ENCODE measurements at places on chromosomes 12 and 14. TPM values are rescaled to one million over a fixed set of nuclear protein-coding genes. Genes with fewer than 3 reads are reported as not detected.
A peak's percentile ranks its signal among the peaks of the same experiment; 100 is the strongest.

DNA sequence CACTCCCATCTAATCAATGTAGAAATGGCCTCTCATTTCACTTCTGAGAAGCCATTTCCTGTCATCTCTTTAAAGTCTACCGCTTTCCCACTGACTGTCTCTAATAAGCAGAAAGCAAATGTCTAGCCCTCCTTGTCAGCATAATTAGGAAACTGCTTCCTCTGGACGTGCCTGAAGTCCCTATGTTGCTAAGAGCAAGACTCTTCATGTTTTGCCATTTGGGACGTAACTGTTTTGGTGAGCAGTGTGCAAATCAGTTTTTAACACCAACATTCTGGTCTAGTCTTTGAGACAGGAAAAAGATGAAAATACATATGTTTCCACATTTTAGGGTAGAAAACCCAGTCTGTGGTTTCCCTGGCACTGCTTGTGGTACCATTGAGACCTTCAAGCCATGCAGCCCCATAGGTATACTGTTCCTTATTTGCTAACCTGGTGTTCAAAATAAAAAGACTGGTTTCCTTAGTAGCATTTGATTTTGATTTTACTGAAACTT is 22.2 kb downstream of the IFNG start:
- no peak for DNase-seq

- DNase-seq, result peak; percentile 49
Observed at GRCh38 chr12:96886998-96887677, 19.9 kb upstream of the NEDD1 start.

The PAPLN gene
- polyA plus RNA-seq, result 5.6 TPM

The DIP2B gene
- polyA plus RNA-seq, result 7.2 TPM

The MGAT4C gene
- polyA plus RNA-seq, result 0.28 TPM

DNA sequence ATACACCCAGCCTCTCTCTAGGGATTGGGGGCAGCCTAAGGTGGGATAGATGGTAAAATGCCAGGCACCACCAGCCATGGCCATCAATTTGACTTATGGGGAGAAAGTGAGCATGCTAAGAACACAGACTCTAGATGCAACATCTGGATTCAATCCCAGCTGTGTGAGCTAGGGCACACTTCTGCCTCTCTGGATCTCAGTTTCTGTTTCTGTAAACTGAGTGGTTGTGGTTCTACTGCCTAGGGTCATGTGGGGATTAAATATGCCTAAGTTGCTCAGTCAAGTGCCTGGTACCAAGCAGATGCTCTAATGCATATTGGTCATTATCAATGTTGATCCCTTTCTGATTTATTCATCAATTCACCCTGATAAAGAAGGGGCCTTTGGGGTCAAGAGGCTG is 12.6 kb upstream of the OAS1 start:
- no peak for DNase-seq

DNA sequence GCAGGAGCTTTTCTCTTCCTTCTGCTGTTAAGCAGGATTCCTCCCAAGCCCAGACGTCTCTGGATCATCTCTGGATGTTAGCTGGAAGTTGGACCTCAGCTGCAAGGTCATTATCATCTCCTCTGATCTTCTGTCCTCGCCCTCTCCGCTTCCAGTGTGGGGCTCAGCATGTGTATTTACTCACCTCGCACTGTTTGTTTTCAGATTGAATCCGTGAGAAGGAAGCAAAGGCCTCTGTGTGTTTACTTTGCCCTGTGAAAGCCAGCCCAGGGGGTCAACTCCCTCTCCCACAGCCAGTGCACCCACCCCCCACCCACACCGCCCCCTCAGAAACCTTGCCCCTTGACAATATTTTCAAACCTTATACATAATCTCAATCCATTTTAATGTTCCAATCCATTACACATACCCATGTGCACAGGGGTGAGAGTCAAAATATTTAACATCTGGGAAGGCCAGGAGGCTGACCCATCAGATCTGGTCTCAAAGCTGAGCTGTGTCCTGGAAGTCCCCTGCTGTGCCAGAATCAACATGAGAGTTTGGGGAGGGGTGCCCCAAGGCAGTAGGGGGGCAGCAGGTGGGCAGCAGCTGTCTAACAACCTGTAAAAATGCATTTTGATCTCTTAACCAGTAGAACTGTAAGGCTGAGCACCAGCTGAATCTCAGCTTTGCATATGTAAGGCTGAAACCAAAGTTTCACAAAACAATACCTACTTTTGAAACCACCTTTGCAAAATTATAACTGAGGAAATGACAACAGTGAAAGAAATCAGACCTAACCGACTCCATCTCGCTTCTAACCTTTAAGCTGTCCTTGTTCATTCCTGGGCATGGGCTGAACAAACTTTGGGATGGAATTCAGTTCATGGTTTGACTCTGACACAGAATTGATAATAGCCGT is 157.9 kb downstream of the ZNF664 start:
- DNase-seq, result no peak

The ESR2 gene
- polyA plus RNA-seq, result 1.6 TPM

GRCh38 chr12:120649442-120650232 is 9.2 kb downstream of the CABP1 start:
- DNase-seq, result no peak

DNA sequence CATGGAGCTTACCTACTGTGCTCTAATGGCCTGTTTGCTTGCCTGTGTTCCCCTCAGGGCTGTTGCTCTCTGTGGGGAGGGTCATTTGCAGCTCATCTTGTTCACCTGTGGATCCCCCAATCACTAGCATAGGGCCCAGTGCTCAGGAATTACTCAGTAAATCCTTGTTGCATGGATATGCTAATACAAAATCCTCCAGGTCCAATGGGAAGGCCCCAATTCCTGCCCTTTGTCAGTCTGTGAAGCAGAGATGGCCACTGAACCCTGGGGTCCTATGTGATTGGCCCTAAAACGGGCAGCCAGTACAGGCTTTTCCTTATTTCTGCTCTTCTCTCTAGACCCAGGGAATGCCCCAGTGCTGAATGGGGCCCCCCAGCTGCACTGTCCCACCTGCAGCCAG is 44.1 kb downstream of the FOS start:
- DNase-seq, result no peak

The TMEM229B gene
- polyA plus RNA-seq, result 4.4 TPM

DNA sequence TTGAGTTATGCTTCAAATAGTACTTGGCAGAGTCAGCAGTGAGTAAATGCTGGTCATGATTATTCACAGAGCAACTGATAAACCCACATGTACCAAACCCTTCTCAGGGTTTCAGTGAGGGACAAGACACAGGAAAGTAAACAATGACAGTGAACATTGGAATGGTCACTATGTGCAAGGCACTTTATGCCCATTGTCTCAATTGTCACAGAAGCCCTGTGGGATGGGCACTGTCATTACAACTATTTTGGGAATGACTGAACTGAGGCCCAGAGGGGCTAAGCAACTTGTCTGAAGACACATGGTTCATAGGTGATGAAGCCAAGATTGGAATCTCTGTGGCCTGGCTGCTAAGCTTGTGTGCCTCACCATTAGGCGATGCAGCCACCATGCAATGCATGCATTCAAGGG is 238.5 kb downstream of the RBM19 start:
- no peak for DNase-seq

The PMEL gene
- polyA plus RNA-seq, result 0.89 TPM

GRCh38 chr12:3821441-3821840 is 51.8 kb downstream of the PARP11 start:
- DNase-seq, result no peak

GRCh38 chr12:110639336-110640141 is 25.6 kb downstream of the TCTN1 start:
- DNase-seq, result no peak

The SLC17A8 gene
- 0.05 TPM for polyA plus RNA-seq

The RPL10L gene
- not detected for polyA plus RNA-seq

GRCh38 chr14:103207388-103208072 is 84.3 kb downstream of the TNFAIP2 start:
- no peak for DNase-seq

- DNase-seq, result no peak
Observed at GRCh38 chr14:90179809-90180779, 76.3 kb upstream of the PSMC1 start.

- no peak for DNase-seq
Observed at GRCh38 chr14:66174453-66174891, 311.7 kb upstream of the CCDC196 start.

GRCh38 chr14:73492043-73492552 is 1.4 kb downstream of the RIOX1 start:
- DNase-seq, result no peak

The TAS2R10 gene
- not detected for polyA plus RNA-seq

The PDZRN4 gene
- polyA plus RNA-seq, result 26.5 TPM

The BRAP gene
- 10.6 TPM for polyA plus RNA-seq

The PLA2G1B gene
- 0.60 TPM for polyA plus RNA-seq

DNA sequence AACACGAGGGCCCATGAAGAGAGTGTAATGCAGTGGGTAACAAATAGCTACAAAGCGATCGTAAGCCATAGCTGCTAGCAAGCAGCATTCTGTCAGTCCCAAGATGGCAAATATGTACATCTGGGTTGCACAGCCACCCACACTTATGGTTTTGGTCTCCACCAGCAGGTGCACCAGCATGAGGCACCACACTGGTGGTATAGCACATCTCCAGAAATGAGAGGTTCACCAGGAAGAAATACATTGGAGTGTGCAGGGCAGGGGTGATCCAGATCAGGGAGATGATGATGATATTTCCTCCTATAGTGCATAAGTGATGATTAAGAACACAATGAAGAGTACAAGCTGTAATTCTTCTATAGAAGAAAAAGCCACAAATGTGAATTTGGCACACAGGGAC is 26.4 kb upstream of the OR10A7 start:
- no peak for DNase-seq

- no peak for DNase-seq
Observed at GRCh38 chr14:29971101-29971500, 43.5 kb upstream of the PRKD1 start.

The SHMT2 gene
- polyA plus RNA-seq, result 69.8 TPM

DNA sequence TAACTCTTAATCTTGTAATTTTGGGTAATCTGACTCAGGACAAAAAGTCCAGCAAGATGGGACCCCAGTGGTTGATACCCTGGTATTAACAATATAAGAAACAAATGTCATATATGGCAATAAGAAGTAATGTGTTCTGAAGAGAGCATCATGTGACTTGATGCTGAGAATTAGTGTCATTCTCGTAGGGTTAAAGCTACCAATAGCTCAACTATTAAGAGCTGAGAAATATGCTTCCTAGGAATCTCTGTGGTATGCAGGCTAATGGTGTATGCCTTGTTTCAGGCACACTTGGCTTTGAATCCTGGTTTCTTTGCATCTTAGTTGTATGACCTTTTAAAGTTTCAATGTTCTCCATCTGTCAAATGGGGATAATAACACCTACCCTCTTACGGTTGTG is 9.1 kb downstream of the MYRFL start:
- no peak for DNase-seq

The SOAT2 gene
- polyA plus RNA-seq, result 0.30 TPM

DNA sequence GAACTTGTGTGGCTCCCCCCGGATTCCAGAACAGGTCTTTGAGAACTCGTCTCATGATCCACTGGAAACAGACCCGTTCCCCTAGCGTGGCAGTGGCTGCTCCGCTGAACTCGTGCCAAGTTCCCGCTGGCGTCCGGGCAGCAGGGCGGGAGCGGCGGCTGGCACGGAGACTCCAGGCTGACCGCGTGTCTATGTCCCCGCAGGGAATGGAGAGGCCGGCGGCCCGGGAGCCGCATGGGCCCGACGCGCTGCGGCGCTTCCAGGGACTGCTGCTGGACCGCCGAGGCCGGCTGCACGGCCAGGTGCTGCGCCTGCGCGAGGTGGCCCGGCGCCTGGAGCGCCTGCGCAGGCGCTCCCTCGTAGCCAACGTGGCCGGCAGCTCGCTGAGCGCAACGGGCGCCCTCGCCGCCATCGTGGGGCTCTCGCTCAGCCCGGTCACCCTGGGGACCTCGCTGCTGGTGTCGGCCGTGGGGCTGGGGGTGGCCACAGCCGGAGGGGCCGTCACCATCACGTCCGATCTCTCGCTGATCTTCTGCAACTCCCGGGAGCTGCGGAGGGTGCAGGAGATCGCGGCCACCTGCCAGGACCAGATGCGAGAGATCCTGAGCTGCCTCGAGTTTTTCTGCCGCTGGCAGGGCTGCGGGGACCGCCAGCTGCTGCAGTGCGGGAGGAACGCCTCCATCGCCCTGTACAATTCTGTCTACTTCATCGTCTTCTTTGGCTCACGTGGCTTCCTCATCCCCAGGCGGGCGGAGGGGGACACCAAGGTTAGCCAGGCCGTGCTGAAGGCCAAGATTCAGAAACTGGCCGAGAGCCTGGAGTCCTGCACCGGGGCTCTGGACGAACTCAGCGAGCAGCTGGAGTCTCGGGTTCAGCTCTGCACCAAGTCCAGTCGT is 1.5 kb downstream of the APOLD1 start:
- no peak for DNase-seq

- DNase-seq, result no peak
Observed at GRCh38 chr12:39145175-39145999, 240.0 kb upstream of the CPNE8 start.

GRCh38 chr12:115648463-115648862 is 629.0 kb downstream of the MED13L start:
- DNase-seq, result no peak

DNA sequence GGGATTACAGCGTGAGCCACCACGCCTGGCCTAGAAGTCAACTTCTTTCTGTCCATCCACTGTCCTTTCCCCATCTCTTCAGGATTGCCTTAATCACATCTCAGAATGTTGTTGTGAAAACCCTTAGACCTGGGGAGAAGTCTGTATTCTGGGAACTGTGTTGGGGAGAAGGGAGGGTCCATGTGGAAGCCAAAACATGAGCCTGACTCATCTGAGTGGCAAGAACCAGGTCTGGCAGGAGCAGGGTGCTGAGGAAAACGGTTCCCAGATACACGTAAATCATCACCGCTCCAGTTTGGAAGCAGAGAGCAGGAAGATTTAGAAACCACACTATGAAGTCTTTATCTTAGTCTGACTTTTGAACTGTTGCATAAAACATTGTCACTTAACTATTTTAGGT is 245.6 kb upstream of the RGS6 start:
- no peak for DNase-seq

The AICDA gene
- polyA plus RNA-seq, result 0.14 TPM

GRCh38 chr12:107109726-107110719 is 16.7 kb upstream of the CRY1 start:
- no peak for DNase-seq

- DNase-seq, result no peak
Observed at GRCh38 chr12:26971963-26972362, 33.7 kb downstream of the FGFR1OP2 start.

- DNase-seq, result no peak
Observed at GRCh38 chr14:22932146-22932545, 3.0 kb upstream of the PRMT5 start.

The NUBPL gene
- 7.2 TPM for polyA plus RNA-seq

The OLR1 gene
- polyA plus RNA-seq, result 0.27 TPM

- no peak for DNase-seq
Observed at GRCh38 chr12:94644141-94644979, 6.0 kb downstream of the TMCC3 start.

DNA sequence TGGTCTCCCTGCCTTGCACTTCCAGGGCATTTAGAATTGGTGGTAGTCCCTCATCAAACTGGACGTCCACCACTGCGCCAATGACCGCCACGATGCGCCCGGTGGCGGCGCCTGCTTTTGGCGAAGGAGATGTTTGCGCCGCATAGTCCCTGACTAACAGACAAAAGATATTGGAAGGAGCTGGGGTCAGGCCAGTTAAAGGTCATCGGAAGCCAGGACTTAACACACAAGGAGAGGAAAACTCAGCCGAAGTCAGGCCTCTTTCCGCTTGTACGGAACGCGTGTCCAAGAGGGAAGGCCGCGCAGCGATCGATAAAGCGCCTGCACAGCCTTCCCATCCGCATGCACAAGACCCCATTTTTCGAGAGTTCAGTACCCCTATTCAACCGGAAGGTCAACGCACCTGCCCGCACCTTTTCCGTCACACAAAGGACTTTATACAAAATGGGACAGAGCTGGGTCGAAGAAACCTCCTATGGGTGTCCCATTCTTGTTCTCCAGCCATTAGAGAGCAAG is 525 bp downstream of the ATP5F1B start:
- DNase-seq, result no peak

Data from urinary bladder (tissue), 4 donors.